Mesenteric fat pad (tissue), 1 donor: ENCODE measurements at places on chromosomes 3 and 15.
A peak's percentile ranks its signal among the peaks of the same experiment; 100 is the strongest.

GRCh38 chr3:96753124-96753523 is 61.3 kb upstream of the EPHA6 start:
- no peak for DNase-seq

- no peak for DNase-seq
Observed at GRCh38 chr3:37161351-37161750, 13.0 kb downstream of the LRRFIP2 start.

DNA sequence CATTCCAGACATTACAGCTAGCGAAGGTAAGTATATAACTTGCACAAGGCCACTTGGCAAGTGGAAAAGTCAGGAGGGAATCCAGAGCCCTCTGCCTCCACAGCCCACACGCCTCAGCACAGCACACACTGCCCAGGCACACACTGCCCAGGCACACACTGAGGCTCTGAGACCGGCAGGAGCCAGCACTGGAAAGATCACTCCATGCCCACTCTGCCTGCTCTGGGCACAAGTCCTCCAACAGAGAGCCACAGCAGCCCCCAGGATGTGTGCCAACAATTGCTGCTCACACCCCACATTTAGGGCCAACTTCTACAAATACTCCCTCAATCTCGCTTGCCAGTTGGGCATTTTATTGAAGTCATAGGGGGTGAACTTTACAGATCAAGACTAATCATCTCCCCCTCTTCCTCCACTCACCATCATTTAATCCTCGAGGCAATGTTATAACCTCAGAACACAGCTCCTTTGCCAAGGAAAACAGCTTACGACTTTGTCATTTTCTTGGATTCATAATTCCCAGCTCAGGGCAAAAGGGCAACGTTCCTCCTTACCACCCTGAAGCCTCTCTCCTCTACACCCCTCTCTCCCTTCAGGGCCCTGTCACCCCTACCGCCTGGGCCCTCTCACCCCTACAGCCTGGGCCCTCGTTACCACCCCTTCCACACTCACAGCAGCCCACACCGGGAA is 53.0 kb upstream of the TPM1 start:
- no peak for DNase-seq

DNA sequence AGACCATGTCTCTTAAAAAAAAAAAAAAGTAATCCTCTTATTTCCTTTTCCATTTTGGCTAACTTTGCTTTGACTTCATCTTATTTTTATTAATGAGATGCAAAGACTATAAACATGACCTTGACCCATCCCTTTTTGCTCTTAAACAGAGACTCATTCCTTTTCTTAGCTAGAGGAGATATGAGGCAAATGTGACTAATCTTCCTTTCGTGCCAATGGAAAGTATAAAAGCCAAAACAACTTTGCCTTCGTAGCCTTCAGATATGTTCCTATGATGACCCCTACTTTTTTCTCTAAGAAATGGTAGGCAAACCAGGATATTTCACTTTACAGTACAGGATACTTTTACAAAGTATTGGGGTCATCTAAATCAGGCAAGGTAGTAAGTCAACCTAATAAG is 36.9 kb upstream of the GOLGB1 start:
- DNase-seq: no peak

GRCh38 chr3:17795711-17796110 is 53.3 kb upstream of the TBC1D5 start:
- DNase-seq: no peak

DNA sequence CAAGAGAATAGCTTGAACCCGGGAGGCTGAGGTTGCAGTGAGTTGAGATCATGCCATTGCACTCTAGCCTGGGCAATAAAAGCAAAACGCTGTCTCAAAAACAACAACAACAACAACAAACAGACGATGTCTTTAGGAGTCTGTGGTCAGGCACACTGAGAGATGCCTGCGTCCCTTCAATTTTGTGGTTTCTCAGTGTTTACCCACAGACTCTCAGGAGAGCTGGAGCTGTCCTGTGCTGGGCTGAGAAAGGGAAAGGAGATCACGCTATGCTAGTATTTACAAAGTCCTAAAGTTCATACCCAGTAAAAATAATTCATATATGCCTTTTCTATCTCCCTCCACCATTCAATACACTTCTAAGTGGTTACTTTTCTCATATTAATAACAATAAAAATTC is 6.3 kb downstream of the LAMP3 start:
- no peak for DNase-seq

DNA sequence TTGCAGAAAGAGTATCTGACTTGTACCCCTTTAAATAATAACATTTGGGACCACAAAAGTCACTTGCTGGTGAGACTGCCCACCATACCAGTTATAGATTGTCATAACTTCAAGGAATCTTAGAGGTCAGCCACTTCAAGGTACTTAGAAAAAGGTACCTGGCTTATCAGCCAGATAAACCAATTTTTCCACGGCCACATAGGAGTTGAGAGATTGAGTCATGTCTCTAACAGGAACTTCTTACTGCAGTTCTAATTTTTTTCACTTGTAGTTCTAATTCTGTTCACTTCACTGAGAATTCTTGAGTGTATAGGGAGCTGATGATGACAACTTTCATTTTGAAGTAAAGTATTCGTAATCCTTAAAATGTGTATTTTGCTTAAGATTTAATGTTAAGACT is 317.1 kb upstream of the CBLB start:
- no peak for DNase-seq

GRCh38 chr3:98906230-98906629 is 4.7 kb upstream of the DCBLD2 start:
- no peak for DNase-seq

DNA sequence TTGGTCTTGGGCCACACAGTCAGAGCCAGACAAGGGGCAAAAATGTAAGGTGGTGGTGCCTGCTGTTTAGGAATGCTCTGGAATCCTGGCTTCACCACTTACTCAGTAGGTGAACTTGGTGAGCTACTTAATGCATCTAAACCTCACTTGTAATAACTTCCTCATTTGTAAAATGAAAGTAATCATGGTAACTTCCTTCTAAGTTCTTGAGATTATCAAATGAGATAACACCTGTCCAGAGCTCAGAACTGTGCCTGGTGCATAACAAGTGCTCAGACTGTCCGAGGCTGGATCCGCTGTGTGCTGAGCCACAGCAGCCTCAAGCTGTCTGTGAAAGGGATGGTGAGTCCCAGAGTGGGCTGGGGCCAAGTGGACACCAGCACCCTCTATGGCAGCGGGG is 62.8 kb upstream of the KY start:
- no peak for DNase-seq

DNA sequence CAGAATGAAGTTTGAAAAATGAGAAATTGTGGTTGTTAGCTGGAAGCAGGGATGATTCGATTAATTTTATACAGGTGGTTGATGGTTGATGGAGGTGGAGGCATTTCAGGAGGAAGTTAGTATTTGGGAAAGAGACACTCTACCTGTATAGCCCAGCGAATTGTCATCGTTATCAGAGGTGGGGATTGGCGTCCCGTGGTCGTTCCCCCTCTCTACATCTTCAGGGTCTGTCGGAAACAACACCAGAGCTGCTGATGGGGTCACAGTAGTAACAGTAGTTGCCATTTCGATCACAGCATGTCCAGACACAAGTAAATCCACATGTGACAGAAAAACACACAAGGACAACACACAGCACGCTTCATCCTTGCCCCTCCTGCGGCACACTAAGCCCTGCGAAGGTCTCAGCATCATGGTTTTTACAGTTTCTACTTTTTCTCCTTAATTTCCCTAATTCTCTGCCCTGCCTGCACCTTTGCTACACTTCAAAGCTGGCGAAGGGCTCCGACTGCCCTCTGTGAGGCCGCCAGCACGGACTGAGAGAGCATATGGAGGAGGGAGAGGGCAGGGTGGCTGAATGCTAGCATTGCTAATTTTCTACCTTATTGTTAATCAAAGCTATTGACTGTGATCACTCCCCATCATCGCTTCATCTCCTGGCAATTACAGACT is 642.3 kb downstream of the ROBO1 start:
- no peak for DNase-seq

GRCh38 chr15:65057549-65057940 is 10.2 kb downstream of the RASL12 start:
- no peak for DNase-seq

DNA sequence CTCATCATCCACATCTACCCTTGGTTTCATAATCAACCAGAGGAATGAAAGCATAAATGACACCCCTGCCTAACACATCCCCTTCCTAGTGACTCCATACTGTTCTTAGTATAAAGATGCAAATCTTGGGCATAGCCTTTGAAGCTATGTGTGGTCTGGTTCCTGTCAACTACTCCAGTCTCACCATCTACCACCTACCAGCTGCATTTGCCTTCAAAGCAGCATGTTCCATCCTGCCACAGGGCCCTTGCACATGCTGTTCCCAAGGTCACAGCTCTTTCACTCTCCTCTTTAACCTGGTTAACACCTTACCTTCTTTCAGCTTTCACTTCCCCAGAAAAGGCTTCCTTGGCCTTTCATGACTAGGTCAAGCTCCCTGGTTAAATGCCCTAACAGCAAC is 62.3 kb upstream of the ARHGEF3 start:
- no peak for DNase-seq

GRCh38 chr15:63372018-63372705 is 9.5 kb downstream of the CA12 start:
- peak; percentile 88 for DNase-seq

- no peak for DNase-seq
Observed at GRCh38 chr3:23796518-23796917, 9.2 kb upstream of the UBE2E1 start.

DNA sequence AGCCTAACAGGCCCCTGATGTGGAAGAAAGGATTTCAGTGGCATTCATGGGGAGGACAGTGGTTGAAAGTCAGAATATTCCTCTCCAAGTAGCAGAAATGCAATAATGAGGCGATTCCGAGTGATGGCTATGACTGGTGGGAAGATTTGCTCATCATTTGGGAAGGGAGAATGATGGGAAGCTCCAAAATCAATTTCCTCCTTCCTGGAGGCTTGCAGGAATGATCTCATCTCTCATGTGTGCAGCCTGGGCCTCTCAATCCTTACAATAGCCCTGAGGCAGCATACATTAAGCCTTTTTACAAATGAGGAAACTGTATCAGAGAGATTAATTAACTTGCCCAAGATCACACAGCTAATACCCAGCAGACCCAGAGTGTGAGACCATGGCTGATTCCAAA is 58.7 kb downstream of the BOC start:
- no peak for DNase-seq

- peak; percentile 78 for DNase-seq
Observed at GRCh38 chr15:100705841-100706240, 103.5 kb downstream of the ASB7 start.

- no peak for DNase-seq
Observed at GRCh38 chr15:40633178-40633577, 39.1 kb downstream of the KNL1 start.

DNA sequence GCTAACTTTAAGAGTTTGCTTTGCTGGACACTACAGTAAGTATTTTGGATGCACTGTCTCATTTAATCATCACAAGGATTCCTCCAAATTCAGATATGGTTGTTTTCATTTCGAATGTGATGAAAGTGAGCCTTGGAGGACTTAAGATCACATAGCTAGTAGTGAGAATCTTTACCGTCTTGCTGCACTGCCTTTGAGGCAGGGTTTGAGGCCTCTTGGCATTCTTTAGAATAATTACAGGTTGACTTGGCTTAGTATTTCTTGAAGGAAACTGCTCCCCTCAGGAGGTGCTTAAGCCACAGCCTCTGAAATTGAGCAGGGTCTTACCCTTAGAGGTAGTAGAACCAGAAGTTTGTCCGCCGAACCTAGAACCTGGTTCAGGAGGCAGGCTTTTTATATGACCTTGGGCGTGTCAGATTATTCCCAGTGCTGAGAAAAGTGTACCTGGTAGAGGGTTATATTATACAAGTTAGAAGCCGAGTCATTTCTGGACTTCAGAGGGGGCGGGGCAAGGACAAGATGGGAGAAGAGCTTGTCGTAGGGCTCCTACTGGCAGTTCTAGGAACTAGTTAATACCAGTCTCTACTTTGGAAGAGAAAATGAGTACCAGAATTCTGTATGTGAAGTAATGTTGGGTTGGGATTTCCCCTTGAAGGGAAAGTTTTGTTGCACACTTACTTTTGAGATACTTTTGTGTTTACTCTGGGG is 1.1 kb downstream of the TFG start:
- no peak for DNase-seq

GRCh38 chr3:126959136-126959920 is 23.6 kb upstream of the PLXNA1 start:
- no peak for DNase-seq

DNA sequence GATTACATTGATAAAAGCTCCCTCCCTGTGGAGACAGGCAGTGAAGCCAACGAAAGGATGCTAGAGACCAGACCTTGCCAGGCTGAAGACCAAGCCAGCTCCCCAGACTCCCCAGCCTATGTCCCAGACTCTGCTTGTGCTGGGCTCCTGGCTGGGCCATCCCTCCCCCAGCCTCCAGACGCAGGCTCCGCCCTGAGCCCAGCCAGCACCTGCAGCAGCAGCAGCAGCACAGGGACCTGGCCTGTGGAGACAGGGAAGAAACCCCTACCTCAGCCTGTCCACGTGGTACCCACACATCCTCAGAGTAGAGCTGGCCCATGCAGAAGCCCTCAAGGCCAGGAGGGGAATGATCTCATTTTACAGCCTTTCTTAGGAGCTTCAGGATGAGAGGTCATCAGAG is 13.3 kb downstream of the ANKRD63 start:
- no peak for DNase-seq

GRCh38 chr3:101962055-101962454 is 112.7 kb downstream of the NFKBIZ start:
- no peak for DNase-seq

DNA sequence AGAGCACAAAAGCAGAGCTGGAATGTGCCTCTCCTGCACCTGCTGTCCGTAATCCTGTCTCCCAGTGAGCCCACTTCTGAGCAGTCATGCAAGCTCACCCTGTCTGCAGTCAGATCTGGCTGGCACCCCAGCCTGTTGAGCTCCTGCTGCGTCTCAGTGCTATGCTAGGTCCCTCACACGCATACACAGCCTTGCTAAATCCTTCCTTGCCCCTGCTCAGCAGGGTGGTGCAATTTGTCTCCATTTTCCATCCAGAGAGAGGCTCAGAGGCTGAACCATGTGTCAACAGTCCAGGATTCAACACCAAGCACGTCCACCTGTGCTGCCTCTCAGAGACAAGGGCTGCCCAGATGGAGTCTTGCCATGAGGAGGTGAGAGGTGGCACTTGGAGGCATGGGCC is 11.0 kb downstream of the POMGNT2 start:
- no peak for DNase-seq

- DNase-seq: no peak
Observed at GRCh38 chr3:172231318-172231901, 192.0 kb downstream of the FNDC3B start.

GRCh38 chr3:63479661-63480035 is 172.8 kb upstream of the SNTN start:
- no peak for DNase-seq

- DNase-seq: no peak
Observed at GRCh38 chr3:8094415-8094814, 407.2 kb upstream of the LMCD1 start.

DNA sequence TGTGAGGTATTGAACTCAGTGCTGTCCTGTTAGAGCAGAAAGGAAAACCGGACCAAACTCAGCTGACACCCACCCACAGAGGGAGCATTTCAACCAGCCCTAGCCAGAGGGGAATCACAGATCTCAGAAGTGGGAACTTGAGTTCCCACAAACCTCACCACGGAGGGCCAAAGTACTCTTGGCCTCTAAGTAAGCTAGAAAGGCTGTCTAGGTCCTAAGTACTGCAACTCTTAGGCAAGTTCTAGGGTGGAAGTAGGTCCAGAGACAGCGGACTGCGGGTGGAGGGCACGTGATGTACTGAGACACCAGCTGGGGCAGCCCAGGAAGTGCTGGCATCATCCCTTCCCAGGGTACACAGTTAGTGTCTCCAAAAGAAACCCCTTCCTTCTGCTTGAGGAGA is 34.1 kb downstream of the EOMES start:
- no peak for DNase-seq

GRCh38 chr15:70479785-70480184 is 283.6 kb downstream of the UACA start:
- DNase-seq: no peak

- no peak for DNase-seq
Observed at GRCh38 chr3:152379415-152380042, 110.8 kb downstream of the MBNL1 start.
